ENCODE measurements at places on chromosomes 1 and 21. TPM values are rescaled to one million over a fixed set of nuclear protein-coding genes. Genes with fewer than 3 reads are reported as not detected.

Gene TACSTD2
- 26.6 TPM for total RNA-seq

GRCh38 chr1:177164380-177165068 is at the start of gene ASTN1:
TSS of gene ASTN1 (minus strand) at chr1:177164712. CDS start at chr1:177164676, 36 bp downstream.
- no peak for DNase-seq

DNA sequence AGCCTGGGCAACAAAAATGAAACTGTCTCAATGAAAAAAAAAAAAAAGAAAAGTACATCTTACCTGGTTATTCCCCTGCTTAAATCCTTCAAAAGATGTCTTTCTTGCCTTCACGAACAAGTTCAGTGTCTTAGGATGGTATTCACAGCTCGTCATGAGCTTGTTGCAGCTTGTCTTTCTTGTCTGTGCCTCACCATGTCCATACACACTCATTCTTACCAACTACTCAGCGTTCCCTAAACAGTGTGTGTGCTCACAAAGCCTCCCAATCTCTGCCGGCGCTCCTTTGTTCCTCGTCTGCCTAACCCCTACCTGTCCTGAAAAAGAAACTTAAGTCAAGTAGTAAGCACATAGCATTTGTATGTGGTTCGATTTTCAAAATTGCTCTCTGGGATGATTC is 31.1 kb downstream of the UBE4B start:
- no peak for DNase-seq

GRCh38 chr1:83912876-83913275 is 86.1 kb downstream of the TTLL7 start:
- no peak for DNase-seq

DNA sequence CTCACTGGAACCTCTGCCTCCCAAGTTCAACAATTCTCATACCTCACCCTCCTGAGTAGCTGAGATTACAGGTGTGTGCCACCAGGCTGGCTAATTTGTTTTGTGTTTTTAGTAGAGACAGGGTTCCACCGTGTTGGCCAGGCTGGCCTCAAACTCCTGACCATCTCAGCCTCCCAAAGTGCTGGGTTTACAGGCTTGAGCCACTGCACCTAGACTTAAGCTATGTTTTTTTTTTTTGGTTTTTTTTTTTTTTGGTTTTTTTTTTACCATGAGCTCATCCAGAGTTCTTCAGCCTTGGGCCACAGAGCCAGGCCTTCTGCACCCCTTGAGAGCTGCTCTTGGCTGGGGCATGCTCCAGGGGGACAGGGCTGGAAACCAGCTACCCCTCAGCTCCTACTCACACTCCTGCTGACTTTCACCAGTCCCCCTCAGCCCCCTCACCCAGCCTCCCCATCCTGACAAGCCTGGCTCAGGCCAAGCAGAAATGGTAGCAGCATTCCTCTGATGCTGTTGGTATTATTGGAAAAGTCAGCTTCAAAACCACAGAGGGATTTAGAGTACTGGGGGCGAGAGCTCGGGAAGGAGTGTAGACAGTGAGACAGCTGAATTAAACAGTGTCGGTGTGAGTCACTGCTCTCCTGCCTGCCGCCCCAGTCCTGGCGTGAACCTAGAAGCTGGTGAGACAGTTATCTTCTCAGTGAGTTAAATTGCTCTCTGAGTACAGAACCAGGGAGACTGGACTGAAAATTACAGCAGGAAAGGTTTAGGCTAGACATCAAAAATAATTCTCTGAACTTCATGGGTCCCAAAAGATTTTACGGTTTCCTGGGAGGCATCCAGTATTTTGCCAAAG is 63.7 kb downstream of the NAV1 start:
- no peak for DNase-seq

DNA sequence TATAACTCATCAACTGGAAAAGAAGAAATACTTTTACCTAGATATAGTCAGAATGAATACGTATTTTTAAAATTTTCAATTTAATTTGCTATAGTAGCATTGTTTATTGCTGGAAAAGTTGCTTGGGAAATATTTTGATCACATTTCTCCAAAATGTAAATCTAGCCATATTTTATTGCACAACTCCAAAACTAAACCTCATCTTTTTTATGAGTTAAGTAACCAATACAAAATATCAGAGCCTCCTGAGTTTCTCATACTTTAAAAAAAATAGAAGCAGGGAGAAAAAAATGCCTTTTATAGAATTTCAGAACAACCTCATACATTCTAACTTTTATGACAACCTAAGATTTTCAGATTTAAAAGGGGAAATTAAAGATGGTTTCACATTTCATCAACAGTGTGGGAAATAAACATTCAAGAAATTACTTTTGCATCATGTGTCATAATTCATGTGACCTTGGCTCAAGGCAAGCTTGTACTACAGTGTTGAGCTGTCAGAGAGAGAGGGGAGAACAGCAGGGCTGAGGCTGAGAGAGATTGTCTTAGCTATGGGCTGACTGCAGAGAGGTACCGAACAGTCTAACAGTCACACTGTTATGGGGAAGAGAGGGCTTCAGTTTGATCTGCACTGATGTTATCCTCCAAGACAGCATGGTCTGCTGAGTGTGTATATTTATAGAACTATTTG is 519.0 kb downstream of the LTN1 start:
- no peak for DNase-seq

GRCh38 chr1:6472391-6472790 is 6.4 kb upstream of the TNFRSF25 start:
- no peak for DNase-seq

DNA sequence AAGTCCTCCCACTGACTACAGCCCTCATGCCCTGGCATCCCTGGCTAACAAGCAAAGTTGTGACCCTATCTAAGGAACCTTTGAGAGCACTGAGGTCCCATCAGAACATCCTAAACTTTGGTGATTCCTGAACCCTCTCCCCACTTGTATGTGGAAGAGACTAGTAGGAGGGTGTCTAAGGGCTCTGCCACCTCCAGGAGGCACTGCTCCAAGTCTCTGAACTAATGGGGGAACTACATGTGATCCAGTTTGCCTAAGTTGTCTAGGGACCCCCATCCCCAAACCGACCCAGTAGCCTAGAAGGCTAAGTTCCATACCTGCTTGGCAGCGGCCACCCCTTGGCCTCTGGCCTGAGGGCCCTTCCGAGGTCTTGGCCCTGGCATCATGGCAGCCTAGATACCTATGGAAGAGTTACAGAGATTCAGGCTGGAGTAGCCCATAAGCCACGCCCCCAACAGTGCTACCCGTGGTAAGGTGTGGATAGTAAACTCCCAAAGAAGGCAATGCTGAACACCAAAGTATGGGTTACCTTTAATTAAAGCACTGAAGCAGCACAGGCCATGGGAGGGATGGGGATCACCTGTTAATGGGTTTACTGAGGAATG is 1.7 kb downstream of the CC2D1B start:
- DNase-seq: no peak

Gene ABCD3
- total RNA-seq: 25.0 TPM

DNA sequence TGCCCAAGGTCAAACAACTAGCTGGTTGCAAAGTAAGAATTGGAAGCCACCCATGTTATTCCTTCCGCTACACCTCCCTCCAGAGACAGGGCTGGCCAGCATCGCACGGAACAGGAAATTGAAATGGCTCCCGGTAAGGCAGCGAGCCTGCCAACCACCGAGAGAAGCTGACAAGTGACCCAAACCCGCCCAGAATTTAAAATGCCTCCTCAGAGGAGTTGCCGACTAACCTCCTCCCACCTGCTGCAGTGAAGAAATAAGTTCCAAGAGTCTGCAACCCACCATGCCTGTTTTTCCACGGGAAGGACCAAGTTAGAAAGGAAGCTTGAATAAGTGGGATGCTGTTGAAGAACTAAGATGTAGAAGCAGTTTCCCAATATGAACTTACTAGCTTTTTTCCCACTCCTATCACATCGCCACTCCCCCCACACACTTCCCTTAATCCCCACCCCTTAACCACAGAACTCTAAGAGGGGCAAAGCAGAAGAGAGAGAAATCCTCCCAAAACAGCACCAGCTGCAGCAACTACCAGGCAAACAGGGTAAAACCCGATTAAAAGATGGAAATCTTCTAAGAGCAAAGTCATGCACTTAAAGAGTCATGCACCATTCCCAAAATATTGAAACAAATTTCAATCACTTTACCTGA is 78.6 kb downstream of the TIAM1 start:
- DNase-seq: no peak

- DNase-seq: no peak
These were observed 82.0 kb downstream of the GLIS1 start for GRCh38 chr1:53656747-53657530.

Gene CCDC27
- not detected for total RNA-seq

Gene CELA3A
- total RNA-seq: not detected

Gene OLFM3
- not detected for total RNA-seq

GRCh38 chr1:176791906-176792305 is 328.9 kb downstream of the PAPPA2 start:
- DNase-seq: no peak

Data from HT-29 (cell line).